ENCODE measurements at places on chromosomes 5 and 9.

- DNase-seq: no peak
Measured at GRCh38 chr5:177499842-177500241, 2.4 kb upstream of the PDLIM7 start.

DNA sequence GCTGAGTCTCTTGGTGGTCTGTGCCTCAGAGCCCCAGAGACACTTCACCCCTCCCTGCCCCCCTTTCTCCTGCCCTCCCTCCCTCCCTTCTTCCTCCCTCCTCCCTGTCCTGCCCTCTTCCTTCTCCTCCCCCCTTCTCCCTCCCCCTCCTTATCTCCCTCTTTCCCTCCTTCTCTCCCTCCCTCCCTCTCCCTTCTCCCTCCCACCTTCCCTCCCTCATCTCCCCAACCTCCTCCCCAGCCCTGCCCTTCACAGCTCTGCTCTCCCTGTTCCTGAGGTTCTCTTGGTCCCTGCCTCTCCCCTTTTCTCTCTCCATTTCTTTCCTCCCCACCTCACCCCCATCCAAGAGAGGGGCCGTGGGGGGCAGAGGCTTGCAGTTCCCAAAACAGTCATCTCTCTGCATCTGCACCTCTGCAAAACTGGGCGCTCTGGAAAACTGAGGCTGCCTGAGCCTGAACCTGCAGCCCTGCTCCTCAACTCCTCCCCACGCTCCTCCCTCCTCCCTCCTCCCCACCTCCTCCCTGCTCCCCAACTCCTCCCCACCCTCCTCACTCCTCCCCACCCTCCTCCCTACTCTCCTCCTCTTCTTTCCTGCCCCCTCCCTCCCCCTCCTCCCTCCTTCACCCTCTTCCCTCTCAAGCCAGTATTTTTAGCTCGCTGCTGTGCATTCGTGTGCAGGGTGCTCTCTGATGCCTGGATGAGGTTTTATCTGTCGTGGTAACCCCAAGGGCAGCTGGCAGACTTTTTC is 219.1 kb downstream of the C9orf50 start:
- no peak for DNase-seq

DNA sequence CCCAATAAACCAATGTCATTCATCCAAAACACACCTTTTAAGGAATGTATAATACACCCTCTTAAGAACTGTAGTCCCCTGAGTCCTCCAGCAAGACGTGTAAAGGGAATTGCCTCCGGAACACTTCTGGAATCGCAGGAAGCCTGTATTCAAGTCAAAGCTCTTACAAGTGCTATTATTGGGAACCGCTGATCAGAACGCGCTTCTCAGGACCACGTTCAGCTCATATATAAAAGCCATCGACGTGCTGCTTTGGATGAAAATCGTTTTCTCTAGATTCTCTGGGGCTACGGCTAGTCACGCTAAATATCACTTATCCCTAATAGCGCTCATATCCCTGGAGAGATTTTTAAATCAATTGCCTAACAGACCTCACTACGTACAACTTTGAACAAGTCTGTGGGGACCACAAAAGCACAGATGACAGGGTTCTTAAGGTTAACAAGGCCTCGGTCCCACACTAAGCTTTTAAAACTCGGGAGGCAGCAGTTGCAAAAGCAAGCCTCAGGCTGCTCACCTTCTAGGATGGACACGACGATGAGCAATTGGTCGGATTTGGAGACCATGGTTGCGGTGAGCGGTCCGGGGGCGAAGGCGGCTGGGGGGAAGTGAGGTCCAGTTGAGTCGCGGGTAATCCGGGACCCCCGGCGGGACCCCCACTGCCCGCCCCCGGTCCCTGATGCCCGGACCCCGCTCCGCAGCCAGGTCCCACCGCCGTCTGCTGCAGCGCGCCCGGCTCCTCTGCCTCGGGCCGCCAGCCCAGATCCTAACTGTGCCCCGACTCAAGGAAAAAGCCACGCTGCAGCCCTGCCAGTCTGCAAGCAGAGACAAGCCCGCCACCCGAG is 548 bp downstream of the CEP120 start:
- DNase-seq: no peak

DNA sequence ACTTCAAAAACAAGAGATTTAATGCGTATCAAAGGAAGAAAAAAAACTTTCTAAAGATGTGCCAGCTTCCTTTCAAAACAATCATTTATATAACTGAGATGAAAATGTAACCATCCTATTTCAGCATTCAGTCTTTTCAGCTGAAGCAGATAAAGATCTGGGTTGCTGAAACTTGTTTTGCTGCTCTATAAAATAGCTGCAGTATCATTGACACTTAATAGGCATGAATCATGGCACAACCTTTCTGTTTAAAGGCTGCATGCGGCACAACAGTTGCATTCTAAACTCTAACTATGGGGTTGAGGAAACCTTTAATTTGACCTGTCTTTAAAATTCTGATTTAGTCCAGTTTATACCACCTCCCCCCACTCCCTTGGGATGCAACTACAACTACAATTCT is 196.7 kb downstream of the MPDZ start:
- DNase-seq: no peak

- DNase-seq: no peak
Measured at GRCh38 chr9:136307215-136307750, 3.4 kb upstream of the CCDC187 start.

- DNase-seq: no peak
Measured at GRCh38 chr9:75230469-75230868, 142.2 kb downstream of the OSTF1 start.

DNA sequence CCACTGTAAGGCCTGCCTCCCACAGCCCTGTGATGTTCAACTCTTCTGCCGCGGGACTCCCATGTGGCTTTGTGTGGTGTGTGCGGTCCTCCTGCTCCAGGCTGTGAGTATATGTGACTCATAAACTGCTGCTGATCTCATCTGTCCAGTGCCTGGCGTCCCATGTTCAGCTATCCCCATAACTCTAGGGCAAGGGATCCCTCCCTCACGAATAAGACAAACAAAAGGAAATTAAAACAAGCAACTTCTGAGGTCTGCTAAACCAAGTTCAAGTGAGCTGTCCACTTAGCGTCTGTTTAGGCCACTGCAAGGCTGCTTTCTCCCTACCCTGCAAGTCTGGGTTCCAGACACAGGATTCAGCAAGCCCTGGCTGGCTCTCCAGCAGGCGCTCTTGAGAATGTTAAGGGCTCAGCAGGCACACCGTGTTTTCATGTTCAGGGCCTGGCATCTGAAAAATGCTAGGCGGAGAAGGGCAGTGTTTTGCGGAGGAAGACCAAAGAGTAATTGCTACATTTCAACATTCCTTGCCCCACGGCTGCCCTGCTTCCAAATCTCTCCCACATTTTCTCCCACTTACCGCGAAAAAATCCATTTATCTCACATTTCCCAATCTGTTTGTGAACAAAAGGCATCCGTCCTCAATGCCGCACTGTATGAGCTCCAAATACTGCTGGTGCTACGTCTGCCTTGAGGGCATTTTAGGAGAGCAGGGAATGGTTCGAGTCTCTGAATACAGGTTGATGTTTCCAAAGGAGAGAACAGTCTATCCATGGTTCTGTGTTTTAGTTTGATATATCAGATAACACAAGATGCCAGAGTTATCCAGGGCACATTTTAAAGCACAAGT is 280.2 kb downstream of the SEMA5A start:
- no peak for DNase-seq

DNA sequence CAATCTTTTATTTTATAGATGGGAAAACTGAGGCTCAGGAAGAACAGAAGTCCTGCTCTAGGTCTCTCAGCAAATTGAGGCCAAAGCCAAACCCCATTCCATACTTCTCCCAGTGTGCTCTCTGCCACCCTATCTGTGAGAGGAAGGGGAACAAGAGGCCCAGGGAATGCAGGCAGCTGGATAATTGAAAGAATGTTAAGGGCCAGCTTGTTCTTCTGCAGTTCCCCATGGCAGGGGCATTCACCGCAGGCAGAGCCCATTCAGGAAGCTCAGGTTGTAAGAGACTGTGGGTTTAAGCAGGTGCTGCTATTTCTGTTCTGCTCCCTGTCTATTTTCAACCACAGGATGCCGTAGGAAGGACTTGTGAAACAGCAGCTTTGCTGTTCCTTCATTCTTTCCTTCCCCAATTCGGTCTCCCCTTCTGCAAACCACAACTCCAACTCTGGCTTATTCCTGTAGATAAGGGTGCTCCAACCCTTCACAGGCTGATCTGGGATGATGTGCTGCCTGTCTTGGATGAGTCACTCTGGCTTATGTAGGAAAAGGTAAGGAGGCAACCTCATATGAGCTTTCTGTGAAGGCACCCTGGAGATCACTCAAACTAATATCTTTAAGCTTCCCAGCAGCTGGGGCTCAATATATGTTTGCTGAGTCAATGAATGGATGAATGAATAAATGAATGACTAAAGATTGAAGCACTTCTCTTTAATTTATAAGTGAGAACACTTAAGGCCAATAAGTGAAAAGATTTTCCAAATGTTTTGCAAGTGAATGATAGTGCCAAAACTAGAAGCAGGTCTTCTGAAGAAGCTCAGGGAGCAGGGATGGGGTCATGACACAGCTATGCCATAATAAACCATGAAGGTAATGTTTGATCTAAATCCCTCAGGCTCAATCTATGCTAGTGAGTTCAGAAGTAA is 377.6 kb downstream of the BRINP1 start:
- DNase-seq: no peak

DNA sequence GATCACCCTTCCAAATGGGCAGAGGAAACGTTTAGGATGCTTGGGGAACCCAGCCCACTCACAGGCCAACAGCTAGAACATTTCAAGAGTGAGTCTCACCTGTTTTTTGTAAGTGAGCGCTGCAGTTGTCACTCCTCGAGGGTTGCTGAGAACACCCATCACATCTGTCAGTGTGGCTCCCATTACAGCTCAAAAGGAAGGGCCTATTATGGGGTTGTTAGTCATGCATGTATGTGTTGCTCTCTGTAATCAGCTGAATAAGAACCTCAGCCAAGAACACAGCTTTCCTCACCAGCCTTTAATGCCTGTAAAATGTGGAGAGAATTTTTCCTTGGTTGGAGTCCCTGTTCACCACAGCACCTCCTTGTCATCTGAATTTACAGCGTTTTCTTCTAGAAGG is 196.3 kb upstream of the KLF4 start:
- no peak for DNase-seq

- DNase-seq: no peak
Measured at GRCh38 chr5:166845044-166845443, 1446.4 kb upstream of the WWC1 start.

- DNase-seq: no peak
Measured at GRCh38 chr9:130884542-130885483, 11.8 kb downstream of the QRFP start.

- no peak for DNase-seq
Measured at GRCh38 chr5:40555886-40556285, 123.8 kb upstream of the PTGER4 start.

- DNase-seq: no peak
Measured at GRCh38 chr5:59850766-59851165, 42.8 kb downstream of the PDE4D start.

GRCh38 chr9:111029260-111029659 is 9.0 kb downstream of the LPAR1 start:
- no peak for DNase-seq

GRCh38 chr5:157571357-157571827 is 4.2 kb downstream of the ADAM19 start:
- no peak for DNase-seq

- DNase-seq: peak; percentile 78
Measured at GRCh38 chr9:132894346-132894745, 15.6 kb downstream of the SPACA9 start.

GRCh38 chr5:172312286-172312685 is 28.7 kb upstream of the UBTD2 start:
- DNase-seq: no peak

DNA sequence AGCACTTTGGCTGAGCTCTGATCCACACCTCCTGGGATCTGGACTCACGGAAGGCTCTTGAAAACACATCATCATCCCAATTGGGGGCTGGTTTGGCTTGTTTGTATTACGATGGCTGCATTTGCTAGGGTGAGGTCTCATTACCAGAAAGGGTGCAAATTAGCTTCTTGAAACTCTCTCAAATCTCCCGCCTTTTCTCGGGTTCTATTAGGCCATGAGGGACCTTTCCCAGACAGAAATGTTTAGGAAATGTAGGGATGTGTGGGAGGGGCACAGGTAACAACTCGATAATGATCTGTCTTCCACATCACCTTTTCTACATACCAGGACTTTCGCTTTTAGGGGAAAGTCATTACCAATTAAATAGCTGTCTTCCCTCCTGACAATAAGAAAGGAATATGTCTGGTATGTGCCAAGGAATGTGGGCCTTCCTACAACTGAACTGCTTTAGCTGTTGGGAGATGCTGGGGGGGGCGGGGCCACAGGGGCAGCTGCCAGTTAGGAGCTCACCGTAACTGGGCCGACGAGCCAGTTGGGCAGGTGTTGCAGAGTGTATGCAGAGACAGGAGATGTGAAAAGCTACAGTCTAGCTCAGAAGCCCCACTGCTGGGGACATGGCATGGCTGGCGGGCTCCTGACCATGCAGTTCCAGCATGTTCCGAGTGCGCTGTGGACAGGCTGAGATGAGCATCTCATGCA is 71.2 kb downstream of the AK8 start:
- no peak for DNase-seq

DNA sequence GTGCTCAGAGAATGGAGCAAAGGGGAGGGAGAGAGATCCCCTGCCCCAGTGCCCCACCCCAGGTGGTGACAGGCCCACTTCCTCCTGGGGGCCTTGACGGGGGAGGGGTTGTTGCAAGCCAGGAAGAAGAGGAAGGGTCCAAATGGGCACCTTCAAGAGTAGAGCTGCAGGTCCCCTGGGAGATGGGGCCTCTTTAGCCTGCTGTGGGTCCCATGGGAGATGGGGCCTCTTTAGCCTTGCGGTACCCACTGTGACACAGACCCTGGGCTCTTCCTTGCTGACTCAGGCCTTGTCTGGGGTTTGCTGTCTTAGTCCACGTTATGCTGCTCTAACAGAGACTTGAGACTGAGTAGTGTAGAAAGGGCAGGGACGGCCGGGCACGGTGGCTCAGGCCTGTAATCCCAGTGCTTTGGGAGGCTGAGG is 9.6 kb upstream of the TOR4A start:
- no peak for DNase-seq

DNA sequence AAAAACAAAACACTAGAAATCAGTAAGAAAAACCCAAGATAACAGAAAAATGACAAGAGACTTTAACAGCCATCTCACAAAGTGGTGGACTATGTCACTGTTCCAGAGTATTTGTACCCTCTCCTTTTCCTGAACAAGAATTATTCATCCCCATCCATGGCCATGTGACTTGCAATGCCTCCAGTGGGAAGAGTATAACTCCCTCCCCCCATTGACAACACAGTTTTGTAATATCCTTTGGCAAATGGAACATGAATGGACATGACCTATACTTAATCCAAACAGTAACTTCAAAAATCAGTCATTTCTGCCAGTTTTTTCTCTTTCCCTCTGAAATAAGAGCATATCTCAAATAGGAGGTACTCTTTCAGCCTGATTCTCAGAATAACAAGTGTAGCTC is 33.9 kb downstream of the PTBP3 start:
- DNase-seq: no peak

- DNase-seq: no peak
Measured at GRCh38 chr9:89466451-89467277, 31.2 kb downstream of the SEMA4D start.

DNA sequence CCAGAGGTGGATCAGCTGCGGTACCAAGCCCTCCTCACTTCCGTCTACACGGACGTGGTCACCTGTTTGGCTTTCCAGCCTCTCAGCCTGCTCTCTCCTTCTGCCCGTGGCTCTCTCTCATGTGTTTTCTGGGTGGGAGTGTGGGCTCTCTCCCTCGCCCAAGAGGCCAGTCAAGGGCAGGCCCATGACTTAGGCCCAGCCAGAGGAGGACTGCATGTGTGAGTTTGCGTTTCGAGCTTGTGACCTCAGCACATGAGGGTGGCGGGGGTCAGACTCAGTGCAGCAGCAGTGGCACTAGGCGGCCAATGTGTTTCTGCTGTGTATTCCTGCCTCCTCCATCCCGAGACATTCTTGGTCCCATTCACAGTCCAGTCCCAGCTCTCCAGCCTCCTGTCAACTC is 82.5 kb upstream of the SMIM23 start:
- no peak for DNase-seq
